Motor neuron (in vitro differentiated cells): ENCODE measurements at places on chromosomes 7 and 10. TPM values are rescaled to one million over a fixed set of nuclear protein-coding genes. Genes with fewer than 3 reads are reported as not detected.
A peak's percentile ranks its signal among the peaks of the same experiment; 100 is the strongest.

GRCh38 chr7:141043616-141044015, 28.9 kb upstream of the MRPS33 start:
- no peak for ATAC-seq

DNA sequence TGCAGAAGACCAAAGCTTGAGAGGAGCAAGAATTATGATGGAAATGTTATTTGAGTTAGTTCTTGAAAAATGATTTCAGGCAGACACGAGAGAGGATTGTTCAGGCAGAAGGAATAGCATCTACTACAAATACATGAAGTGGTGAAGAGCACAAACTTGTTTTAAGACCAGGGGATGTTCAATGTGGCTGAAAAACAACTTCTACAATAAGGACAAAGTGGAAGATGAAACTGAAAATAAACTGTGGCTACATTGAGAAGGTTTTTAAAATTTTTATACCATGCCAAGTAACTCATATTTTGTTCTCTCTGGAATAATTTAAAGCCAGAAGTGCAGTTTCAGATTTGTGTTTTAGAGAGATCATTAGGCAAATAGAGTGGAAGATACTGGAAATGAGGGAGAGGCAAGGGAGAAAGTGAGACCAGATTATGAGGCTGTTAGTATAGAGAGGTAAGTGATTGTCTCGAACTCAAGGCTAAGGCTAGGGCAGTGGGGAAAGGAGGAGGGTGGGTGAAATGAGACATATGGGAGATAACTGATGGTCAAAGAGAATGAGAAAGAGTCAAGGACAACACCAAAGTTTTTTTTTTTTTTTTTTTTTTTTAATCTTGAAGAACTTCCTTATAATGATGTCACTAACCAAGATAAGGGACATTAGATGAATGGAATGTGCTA, 115.4 kb downstream of the MDFIC start:
- no peak for ATAC-seq

- ATAC-seq = no peak
Measured at GRCh38 chr10:14858338-14858960, 20.2 kb upstream of the SUV39H2 start.

DNA sequence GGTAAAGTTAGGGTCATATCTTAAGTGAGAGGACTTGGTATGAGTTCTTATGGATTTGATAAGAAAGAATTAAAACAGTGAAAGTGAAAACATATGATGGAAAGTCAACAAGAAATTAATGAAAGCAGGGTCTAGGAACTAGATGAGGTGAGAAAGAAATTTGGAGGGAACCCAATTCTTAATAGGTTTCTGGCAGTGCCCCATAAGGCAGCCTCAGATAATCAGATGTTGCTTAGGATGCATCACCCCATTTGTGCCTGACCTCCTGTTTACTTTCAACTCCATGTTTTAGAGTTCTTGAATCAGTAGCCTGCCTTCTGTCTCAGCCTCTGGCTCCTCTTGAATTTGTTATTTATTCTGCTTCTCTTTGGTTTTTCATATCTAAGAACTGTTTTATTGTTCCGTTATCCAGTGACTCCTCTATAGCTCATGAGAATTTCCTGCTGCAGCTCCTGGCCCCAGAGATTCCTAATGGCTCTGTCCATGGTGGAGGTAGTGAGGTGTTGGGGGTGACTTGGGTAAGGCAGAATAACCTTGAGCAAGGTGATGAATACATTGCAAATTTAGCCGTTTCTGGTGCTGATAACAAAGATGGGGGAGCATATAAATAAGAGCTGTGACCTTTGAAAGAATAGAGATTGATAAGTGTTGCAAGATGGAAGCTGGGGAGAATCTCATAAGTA, 17.6 kb downstream of the ITGB8 start:
- no peak for ATAC-seq

GRCh38 chr7:72334698-72335097, 77.4 kb downstream of the CALN1 start:
- no peak for ATAC-seq

- ATAC-seq = no peak
Measured at GRCh38 chr10:11246752-11247467, 229.2 kb downstream of the CELF2 start.

Gene ZC3HAV1L
- total RNA-seq = 0.27 and 0.63 TPM in 2 replicates

DNA sequence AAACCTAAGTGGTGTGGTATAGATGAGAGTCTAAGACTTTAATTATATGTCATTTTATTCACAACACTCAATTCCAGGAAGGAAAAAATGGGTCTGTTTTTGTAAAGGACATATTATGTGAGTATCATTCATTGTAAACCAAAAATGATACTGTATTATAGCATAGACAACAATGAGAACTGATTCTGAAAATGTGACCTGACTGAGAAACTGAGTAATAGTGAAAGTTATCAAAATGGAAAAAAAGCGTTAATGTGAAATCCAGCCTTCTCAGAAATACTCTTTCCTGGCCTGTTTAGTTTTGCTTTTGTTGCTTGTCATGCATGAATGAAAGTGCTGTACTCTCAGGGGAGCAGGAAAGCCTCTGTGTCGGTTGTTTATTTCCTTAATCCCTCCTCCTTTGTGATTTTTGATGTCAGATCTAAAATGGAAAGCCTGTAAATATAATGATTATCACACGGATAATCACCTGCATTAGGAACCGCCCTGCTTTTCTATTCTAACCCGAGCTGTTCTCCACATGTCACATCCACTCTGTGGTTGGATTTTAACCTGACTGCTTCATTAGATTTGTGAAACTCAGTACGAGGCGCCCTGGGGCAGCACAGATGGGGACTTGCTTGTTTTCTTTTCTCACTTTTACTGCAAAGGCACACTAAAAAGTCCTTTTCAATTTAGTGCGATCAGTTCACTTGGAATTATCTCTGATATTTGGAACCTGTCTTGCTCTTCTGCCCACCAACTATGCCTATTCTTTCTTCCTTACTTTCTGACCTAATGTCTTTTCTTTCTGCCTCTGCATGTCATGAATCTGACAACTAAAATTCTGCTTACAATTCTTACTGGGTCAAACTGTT, 240.9 kb upstream of the KAT6B start:
- ATAC-seq = no peak

Gene CREB5
- total RNA-seq = 3.9 and 4.0 TPM in 2 replicates

DNA sequence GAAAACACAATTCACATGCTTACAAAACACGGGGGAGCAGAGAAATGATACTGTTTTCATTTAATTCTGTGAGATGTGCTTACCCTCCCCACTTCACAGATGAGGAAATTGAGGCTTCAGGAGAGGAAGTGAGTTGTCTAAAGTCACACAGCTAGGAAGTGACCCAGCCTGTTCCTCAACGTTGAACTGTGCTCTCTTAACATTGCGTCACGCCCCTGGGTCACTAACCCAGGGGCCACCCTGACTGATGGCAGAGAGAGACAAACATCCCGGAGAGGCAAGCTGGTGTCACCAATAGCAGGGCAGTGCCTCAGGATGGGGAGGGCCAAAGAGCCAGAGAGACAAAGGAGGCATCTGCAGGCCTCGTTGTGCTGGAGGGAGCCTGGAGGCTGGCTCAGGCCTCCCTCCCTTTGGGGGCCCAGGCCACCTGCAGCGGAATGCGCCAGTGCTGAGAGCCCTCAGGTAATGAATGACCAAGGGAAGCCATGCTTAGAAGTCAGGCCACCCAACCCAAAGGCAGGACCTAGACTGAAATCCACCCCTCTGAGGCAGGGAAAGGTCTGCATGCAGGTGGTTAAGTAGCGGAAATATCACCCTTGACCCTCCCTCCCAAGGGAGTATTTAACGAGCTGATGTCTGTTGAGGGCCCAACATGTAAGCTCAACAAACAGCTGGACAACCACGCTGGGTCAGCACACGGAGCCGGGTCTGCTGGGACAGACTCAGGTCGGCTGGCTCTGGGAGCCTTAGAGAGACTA, 81.3 kb downstream of the C10orf105 start:
- ATAC-seq = peak; percentile 42
